ENCODE measurements at places on chromosomes 2 and 18. TPM values are rescaled to one million over a fixed set of nuclear protein-coding genes. Genes with fewer than 3 reads are reported as not detected.

The GAREM1 gene
- polyA plus RNA-seq = 33.1 TPM

The DOK6 gene
- 15.6 TPM for polyA plus RNA-seq

DNA sequence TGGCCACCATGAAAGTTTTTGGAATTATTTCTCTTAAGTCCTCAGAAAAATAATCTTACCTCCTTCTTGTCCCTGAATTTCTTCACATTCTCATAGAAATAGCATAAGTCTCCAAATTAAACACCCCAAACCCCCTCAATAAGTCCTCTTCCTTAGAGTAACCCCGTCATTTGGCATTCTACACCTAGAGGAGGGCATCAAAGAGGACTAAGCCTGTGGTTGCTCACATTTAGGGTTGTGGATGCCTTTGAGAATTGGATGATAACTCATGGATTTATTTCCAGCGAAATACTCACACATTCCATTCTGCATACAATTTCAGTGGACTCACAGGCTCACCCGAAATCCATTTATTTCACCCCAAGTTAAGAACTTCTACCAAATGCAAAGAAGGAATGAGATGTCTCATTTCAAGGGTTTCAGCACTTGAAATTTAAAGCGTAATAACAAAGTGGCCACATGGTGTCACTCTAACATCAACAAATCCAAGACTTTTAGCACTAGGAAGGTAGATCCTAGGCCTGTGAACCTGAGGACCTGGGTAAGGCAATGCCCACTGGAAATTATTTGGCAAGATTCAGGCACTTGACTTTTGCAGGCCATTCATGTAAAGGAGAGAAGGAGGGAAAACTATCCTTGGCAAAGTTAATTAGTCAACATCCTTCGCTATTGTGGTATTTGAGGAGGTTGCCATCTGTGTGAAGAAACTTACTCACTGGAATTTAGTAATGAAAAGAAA, 24.6 kb downstream of the DYTN start:
- DNase-seq = peak; percentile 21

DNA sequence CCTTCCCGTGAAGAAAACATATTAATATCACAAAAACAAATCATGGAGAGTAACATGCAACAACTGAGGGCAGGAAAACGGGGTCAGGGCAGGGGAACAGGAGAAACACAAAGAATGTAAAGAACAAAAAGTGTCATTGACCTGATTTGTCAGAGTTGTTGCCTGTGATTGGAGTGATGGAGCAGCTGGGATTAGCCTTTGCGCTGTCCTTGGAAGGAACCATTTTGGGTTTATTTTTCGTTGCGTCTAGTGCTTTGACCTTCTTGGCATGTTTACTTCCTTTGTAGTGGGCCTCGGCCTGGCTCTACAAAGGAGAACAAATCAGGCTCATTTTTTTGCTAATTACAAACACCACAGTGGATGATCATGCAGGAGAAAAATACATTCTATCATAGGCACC, 218.5 kb upstream of the SESTD1 start:
- no peak for DNase-seq

DNA sequence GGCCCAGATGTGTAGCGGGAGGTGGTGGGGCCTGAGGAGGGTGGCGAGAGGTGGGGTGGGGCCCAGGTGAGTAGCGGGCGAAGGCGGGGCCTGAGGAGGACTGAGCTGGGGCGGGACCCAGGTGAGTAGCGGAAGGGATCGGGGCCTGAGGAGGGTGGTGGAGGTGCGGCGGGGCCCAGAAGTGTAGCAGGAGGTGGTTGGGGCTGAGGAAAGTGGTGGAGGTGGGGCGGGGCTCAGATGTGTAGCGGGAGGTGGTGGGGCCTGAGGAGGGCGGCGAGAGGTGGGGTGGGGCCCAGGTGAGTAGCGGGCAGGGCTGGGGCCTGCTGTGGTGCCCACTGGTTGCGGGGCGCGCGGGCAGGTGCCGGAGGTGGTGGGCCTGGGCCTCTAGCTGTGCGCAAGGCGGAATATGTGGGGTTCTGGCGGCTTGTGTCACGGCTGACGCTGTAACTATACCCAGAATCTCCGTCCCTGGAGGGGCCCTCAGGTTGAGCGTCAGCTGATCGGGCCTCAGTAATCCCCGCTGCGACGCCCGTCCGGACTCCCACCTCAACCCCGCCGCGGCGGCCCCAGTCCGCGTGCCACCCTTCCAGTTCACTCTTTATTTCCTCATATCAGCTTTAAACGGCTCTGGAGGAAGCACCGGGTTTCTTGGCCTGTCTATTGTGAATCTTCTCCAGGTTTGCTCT, 866 bp upstream of the SF3B6 start:
- DNase-seq = no peak

DNA sequence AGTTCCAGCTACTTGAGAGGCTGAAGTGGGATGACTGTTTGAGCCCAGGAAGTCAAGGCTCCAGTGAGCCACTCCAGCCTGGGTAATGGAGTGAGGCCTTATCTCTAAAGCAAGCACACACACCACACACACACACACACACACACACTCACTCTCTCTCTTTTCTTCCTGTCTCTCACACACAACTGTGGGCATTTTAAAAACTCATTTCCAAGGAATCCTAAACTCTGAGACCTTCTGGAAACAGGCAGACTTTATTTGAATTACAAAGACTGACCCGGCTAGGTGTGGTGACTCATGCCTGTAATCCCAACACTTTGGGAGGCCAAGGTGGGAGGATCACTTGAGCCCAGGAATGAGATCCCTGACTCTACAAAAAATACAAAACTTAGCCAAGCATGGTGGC, 21.3 kb downstream of the WDSUB1 start:
- DNase-seq = no peak

DNA sequence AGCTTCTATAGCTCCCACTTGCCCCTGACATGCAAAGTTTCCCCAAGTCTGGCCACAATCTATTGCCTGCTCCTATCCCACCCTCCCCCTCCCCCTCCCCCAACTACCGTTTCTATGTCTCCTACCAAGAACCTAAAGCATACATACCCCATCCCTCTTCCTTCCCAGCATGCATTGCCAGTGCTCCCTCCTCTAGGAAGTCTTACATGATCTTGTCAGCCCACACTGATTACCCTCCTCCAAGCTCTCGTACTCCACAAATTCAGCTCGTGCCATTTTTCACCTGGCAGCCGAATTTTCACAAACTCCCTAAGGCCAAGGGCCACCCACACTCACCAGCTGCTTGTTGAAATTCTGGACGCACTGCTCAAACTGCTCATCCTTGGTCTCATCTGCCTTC, 30.7 kb downstream of the BIN1 start:
- DNase-seq = no peak

- DNase-seq = no peak
Observed at GRCh38 chr2:159855557-159856061, 57.6 kb upstream of the CD302 start.

Measured in left renal pelvis (tissue), 4 donors.